Stimulated activated memory B cell treated with anti-CD40 and anti-IgM and Interleukin-4, amounts not matched to agents 10 μg/mL and 1 μg/mL and 100 μg/mL, for 72 hours (primary cell): ENCODE measurements at places on chromosomes 3 and 15.

DNA sequence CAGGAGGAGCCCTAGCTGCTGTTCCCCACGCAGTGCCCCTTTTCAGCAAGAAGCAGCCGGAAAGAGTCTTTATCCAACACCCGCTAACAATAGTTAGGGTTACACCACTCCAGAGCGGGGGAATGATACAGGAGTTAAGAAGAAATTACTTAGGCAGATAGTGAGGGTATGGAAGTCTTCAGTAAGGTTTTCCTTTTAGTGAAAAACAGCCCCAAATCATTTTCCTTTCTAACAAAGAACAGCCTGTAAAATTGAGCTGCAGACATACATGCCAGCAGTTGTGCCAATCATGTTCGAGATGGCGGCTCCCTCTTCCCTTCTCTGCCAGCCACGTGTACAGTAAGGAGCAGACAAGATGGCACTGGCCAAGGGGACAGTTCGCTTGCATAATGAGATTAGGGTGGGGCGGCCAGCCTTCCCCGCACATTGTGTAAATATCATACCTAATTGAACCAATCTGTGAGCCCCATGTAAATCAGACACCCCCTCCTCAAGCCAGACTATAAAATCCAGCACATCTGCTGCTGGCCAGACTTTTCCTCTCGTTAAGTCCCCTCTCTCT is 18.5 kb upstream of the SENP5 start:
- ATAC-seq = no peak

GRCh38 chr15:58441376-58442070 is 9.7 kb downstream of the LIPC start:
- no peak for ATAC-seq

DNA sequence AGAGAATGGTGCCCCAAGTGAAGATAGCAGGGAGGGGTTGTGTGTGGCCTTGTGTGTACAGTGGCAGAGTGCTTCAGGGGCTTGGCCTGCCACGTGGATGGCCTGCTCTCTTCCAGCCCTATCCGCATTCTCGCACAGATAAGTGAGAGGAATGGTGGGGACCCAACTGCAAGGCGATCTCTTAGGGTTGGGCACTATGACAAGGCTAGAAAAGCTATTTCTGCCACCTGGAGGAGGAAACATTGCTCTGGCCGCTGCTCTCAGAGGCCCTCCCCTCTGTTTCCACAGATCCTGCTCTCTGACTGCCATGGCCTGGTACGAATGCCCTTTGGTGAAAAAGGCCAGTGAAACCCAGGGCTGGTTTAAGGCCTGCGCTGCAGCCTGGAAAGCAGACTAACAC is 20.6 kb downstream of the EEFSEC start:
- no peak for ATAC-seq

GRCh38 chr3:127371334-127371733 is 83.5 kb upstream of the PRR20G start:
- ATAC-seq = no peak

- no peak for ATAC-seq
These were observed 15.6 kb downstream of the IRAK2 start for GRCh38 chr3:10180289-10180688.

GRCh38 chr3:126107957-126108675 is 24.2 kb upstream of the SLC41A3 start:
- no peak for ATAC-seq

- no peak for ATAC-seq
These were observed 289.7 kb upstream of the ADAMTS9 start for GRCh38 chr3:64977308-64978100.

DNA sequence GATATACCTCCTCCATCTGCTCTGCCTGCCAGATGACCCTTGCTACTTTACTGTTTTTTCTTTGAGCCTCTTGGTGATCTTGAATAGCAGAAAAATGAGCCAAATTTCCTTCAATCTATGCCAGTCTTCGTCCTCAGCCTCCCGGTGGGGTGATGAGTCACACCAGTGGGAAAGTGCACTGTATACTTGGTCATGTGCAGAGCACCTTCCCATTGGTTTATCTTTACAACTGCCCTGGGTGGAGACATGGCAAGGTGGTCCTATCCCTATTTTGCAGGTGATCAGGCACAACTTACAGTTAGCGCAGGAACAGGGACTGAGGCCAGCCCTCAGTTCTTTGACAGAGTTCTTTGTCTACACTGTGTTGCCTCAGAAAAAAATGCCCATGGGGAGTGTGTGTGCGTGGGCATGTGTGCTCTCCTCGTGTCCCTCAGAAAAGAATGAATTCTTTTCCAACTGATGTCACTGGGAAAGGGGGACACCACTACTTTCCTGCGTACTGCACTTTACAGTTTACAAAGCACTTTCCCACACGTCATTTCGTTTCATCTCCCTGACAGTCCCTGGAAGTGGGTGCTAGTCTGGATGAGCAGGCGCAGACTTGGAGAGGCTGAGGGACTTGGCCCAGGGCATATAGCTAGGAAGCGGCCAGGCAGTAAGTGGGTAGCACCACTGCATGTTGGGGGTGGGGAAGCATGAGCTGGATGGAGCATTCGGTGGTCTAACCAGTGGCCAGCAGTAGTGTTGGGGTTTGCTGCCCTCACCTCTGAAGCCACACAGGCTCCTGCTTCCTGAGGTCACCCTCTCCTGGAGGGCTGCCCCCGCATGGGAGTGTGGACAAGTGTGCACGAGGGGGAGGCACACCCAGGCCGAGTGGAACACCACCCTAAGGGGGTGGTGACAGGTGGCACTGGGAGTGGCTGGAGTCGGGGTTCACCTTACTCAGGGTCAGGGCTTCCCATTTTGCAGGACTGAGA is 24.1 kb downstream of the SMAD3 start:
- ATAC-seq = no peak

DNA sequence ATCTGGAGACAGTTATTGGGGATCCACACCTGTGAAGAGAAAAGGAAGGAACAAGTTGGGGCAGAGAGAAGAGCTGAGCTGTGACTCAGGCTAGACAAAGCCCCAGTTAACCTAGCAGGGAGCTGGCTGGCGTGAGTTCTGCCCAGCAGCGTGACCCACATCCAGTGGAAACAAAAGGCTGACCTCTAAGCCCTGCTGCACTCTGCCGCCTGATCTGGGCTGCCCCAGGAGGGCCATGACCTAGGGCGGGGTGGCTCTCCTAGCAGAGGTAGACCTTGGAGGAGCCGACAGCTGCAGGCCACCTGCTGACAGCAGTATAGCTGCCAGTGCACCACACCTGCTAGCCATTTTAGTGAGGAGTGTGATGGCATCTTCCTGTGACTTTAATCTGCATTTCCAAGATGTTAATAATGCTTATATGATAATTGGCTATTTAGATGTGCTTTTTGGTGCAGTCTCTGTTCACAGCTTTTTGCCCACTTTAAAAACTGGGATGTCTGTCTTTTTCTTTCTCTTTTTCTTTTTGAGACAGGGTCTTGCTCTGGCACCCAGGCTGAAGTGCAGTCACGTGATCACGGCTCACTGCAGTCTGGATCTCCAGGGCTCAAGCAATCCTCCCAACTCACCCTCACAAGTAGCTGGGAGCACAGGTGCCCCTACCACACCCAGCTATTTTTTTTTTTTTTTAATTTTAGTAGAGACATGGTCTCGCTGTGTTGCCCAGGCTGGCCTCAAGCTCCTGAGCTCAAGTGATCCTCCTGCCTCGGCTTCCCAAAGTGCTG is 78.1 kb downstream of the LSM3 start:
- no peak for ATAC-seq
